Stimulated activated CD8-positive, alpha-beta memory T cell treated with anti-CD3 and anti-CD28 coated beads, Interleukin-4, amount 100 ng/mL, for 1 hour (primary cell): ENCODE measurements at places on chromosomes 2 and 18.

DNA sequence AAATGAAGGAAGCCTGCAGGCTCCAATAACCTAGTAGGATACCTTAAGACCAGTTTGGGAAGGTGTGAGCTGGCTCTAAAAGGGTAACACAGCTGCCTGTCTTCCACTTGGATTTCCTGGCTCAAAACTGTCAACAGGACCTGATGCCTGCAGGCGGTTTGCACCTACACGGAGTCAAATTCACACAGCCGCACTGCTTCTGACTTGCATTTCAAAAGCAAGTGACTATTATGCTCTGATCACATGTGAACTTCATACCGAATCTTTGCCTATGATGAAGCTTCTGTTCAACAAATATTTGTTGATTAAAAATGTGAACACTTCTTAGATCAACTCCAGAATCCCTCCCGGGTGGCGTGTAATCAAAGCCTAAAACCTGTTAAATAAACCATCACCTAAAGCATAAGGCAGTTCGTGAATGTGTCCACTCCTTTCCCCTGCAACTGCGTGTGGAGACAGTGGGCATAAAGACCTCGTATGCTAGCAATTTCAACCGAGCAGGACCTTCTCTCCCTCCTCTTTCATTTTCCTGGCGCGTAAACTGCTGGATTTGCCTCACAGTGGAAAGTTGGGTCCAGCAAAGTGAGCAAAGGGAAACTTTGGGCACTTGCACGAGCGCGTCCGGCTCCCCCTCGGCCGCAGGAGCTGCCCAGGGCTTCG is 784 bp downstream of the CRACDL start:
- DNase-seq = no peak

- DNase-seq = no peak
Measured at GRCh38 chr2:239946864-239947728, 78.0 kb downstream of the NDUFA10 start.

- no peak for DNase-seq
Measured at GRCh38 chr2:209977386-209978239, 24.8 kb upstream of the RPE start.

DNA sequence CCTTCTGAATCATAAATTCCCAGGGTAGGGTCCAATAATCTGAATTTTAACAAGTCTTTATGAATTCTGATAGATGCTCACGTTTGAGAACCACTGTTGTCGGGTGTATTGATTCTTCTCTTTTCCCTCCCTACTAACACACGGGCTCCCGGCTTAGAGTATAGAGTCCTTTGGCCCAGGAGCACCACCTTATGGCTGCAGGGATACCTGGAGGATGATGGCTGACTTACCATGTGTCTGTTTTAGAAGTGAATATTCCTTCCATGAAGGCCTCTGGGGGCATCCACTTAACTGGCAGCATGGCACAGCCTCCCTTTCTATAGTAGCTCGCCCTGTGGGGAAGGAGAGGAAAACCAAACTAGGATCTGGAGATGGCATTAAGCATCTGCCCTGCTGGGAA is 91.7 kb downstream of the CLIP4 start:
- DNase-seq = no peak

DNA sequence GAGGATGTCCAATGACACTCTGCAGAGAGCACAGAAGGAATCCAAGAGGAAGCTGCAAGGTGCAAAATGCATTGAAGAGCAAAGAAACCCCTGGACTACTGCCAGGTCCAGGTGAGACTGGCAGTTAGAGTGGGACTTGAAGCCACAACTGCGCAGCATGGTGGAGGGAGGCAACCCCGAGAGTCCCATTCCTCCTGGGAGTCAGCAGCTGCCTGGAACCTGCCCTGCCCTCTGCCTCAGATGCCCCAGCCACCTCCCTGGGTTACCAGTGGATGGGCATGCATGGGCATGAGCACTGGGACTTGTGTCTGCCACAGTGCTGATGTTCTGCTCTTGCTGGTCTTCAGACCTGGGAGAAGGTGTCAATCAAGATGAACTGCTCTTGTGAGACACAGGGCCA is 43.2 kb downstream of the ANKMY1 start:
- no peak for DNase-seq

GRCh38 chr18:77870199-77870598 is 620.6 kb downstream of the GALR1 start:
- DNase-seq = no peak

GRCh38 chr2:205743137-205743536 is 60.8 kb downstream of the NRP2 start:
- DNase-seq = no peak

- no peak for DNase-seq
Measured at GRCh38 chr2:150542172-150542571, 54.7 kb upstream of the RND3 start.

- no peak for DNase-seq
Measured at GRCh38 chr2:224870341-224870740, 154.2 kb upstream of the CCDC195 start.

DNA sequence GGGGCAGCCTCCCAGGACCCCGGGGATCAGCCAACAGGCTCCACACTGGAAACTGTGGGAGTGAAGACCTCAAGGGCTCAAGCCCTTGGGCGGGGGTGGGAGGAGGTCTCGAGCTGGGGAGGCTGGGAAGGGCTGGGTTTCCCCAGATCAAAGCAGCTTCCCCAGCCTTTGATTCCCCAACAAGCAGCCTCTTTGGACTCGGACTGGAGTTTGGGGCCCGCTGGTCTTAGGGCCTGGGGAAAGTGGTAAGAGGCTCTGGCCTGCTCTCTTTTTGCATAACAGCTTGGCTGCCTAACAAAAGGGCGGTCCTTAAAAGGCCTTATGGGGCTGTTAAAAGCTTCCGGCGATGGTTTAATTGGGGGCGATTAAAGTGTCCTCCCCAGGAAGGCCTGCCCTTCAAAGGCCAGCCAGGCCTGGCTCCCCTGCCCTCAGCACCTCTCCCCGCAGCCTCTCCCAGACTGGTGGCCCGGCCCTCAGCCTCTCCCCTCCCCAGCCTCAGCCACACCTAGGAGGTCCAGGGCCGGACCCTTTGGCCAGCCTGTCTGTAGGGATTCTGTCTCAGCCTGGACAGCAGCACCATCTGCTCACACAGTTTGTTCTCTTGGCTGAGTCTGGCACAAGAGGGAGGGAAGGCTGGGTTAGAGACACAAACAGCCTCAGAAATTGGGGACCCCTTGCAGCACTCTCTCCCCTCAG is 39.6 kb downstream of the ZFP36L2 start:
- DNase-seq = no peak

DNA sequence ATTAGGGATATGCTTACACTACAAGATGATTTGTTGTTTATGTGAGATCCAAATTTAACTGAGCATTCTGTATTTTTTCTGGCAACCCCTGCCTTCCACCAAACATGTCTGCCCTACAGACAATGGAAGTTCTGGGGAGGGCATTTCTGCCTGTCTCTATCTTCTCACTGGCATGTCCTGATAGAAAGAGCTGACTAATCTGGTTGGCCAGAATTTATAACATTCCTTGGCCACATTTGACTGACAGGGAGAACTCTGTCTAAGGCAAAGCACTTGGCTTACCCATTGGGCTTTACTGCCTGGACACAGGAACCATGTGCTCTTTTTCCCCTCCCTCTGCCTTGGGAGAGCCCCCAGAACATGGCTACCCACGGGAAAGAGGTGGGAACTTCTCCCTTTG is 70.6 kb upstream of the TMEM178A start:
- no peak for DNase-seq

DNA sequence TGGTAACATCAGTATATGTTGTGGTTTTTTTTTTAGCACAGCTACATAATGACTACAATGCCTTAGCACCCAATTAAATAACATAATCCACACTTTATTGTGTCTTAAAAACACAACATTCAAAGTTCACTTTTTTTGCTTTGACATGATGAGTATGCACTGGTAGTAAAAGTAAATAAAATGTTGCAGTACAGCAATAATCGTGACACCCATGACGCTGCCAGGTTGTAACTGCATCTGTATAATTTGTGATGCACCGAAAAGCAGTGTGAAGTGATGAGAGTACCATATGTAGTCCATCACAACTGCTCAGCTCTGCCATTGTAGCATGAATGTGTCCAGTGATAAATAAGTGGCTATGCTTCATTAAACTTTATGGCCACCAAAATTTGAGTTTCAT is 15.7 kb downstream of the PPP1CB start:
- no peak for DNase-seq

- no peak for DNase-seq
Measured at GRCh38 chr18:57921708-57922107, 118.6 kb upstream of the ATP8B1 start.

DNA sequence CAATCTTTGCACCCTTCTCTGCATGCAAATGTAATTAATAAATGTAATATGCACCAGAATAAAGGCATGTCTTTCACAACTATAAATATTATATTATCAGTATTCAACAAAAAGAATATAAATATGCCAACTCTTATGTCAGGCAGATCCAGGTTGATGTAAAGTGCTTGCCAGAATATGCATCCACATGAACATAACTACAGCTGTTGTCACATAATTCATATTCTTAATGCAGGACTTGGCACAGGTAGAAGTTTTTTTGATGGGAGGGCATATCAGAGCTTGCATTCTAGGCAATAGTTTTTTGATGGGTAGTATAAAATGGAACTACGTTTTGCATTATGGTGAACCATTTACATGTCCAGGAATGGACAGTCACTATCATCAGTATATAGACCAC is 544.3 kb downstream of the ZNF804A start:
- no peak for DNase-seq

DNA sequence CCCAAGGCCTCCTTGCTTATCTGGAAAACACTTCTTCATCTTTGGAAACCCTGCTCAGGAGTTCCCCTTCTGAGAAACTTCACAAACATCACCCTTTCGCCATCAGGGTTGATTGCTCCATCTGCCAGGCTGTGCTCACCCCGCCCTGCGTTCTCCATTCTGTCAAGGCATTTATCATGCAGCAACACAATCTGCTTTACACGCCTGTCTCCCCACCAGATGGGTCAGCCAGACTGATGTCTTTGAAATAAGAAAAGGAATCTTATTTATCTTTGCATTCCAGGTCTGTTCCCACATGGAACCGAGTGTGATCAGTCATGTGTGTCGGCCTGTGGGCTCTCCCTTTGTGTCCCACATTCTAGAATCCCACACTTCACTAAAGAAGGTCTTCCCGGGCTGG is 110.0 kb upstream of the ARL4C start:
- no peak for DNase-seq

GRCh38 chr2:23286758-23287704 is 97.9 kb upstream of the KLHL29 start:
- DNase-seq = no peak

DNA sequence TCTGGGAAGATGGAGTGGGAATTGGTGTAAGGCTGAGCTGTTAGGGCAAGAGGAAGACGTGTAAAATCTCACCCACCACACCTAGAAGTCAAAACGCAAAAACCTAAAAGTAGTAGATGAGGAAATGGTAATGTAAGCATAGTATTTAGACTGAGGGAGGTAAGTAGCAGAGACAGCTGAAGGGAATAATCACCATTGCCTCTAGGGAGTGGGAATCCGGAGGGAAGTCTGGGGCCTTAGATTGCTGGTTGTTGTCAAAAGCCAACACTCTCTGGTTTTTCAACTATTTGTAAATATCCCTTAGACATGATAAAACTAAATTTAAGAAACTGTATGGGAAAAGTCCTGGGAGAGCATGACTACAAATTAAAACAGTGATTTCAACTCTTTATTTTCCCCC is 28.7 kb upstream of the MYCN start:
- no peak for DNase-seq

DNA sequence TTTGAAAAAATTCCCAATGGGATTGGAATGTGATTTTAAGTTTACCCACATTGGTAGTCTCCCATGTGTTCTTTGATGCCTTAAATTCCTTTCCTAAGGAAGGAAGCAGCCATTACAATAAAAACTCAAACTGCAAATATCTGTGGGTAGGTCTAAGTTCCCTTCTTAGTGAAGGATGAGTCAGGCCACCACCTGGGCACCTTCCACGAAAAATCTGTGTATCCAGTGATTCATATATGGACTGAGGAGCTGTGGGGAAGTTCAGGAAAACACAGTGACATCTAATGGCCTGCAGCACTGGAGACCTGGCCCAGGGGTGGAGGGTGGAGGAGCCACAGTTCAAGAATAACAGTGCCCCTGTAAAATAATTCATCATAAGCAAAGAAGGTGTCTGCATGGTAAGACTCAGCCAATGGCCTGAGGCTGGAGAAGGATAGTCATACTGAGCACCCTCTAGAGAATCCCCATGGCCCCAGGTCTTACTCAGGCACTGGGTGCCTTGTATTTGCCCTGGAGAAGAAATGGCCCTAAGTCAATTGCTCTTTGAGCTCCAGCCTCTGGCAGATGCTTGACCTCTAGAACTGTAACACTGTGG is 248.6 kb downstream of the SP3 start:
- DNase-seq = no peak

DNA sequence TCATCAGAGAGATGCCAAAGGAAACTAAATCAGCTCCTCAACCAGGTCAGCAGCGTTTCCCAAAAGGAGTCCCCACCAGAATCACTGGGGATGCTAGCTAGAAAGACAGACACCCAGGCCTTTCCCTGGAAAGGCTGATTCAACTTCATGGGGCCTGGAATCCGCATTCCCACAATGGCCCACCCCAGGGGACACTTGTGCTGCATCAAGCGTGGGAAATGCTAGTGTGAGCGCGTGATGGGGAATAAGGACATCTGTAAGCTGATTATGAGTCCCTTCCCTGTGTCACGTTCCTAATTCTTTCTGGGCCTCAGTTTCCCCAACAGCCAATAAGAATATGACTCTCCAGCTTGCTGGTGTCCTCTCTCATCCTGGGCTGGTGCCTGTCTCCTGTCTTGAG is 2.2 kb upstream of the WNT10A start:
- no peak for DNase-seq

- DNase-seq = no peak
Measured at GRCh38 chr2:208182835-208183234, 7.0 kb downstream of the C2orf80 start.

GRCh38 chr18:73431620-73432019 is 563.8 kb upstream of the NETO1 start:
- no peak for DNase-seq

GRCh38 chr2:144237830-144238627 is 281.9 kb downstream of the ZEB2 start:
- no peak for DNase-seq

GRCh38 chr2:7837237-7837760 is 844.6 kb upstream of the ID2 start:
- no peak for DNase-seq

GRCh38 chr2:164150604-164151003 is 414.8 kb upstream of the FIGN start:
- DNase-seq = no peak

DNA sequence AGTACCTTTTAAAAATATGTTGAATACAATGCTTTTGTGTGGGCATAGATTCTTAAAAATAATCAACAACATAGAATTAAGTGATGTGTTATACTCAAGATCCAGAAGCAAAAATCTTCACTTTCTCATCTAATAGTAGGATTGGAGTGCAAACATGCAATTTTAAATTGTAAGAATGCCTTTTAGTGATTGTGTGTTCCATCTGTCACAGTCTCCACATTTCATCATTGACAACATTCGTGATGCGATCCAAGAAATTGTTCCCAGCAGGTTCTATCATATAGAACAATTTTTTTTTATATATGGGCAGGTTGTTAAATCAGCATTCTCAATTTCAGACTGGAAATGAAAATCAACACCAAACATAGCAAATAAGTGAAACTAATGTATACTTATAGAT is 1671.8 kb upstream of the SLC39A10 start:
- no peak for DNase-seq

GRCh38 chr2:156845806-156846558 is 409.8 kb downstream of the GPD2 start:
- no peak for DNase-seq

- no peak for DNase-seq
Measured at GRCh38 chr2:46229134-46230063, 67.8 kb upstream of the EPAS1 start.
